ENCODE measurements at places on chromosomes 6 and 20.

GRCh38 chr6:71488186-71488585, 199.6 kb downstream of the OGFRL1 start:
- no peak for DNase-seq

GRCh38 chr20:61567204-61567603, 315.1 kb downstream of the CDH4 start:
- DNase-seq = no peak

GRCh38 chr6:103011605-103012004, 1618.1 kb downstream of the GRIK2 start:
- DNase-seq = no peak

DNA sequence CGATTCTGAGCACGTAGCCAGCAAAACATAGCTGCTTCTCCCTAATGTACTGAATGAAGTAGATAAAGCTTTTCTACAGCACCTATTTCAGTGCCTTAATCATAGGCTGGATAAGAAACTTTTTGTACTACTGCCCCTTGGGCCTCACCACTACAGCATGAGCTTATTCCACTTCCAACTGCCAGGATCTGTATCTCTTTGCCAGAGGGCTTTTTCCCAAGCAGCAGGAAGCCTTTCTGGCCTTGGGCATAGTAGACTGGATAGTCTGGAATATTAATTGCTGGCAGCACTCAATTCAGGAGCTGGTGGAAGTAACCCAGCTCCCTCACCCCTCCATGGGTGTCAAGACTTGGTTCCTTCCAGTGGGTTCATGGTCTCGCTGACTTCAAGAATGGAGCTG, 43.6 kb downstream of the ANKEF1 start:
- no peak for DNase-seq

GRCh38 chr6:148487461-148487860, 144.8 kb downstream of the SASH1 start:
- no peak for DNase-seq

DNA sequence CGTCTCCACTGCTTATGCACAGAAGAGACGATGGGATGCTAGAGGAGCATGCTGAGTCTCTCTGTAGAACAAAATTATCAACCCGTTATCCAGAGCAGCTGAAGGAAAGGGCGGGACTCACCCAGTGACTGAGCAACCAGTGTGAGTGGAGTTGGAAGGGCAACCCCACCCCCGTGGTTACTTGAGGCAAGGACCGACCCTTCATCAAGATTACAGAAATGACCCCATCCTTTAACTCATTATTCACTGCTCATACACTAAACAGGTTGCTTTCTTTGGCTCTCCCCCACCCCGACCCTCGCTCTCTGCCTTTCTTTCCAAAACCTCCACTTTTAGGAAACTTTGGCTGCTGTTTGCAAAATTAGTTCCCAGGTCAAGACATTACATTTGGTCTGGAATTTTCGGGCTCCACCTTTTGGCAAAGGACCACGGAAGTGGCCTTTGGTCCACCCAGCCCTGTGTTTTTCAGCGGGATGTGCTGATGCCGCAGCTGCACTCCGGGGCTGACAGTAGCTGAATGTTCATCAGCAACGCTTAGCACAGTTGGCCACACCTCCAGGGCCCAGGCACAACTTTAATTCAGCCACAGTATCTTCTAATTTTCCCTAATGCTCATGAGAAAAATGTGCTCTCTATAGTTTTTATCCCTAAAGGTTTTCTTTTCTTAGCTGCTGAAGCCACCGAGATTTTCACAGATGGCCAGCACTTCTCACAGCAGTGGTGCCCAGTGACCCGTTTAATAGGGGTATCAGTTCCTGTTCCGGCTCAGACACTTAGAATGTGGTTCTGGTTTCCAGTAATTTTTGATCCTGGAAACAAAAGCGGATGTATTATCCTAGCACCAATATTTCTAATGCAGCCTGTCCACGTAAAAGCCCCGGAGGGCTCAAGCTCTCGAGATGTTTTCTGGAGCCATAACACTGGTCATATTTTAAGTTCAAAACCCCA, 103.6 kb upstream of the NXT1 start:
- no peak for DNase-seq

GRCh38 chr20:61912665-61913422, 152.8 kb downstream of the TAF4 start:
- no peak for DNase-seq

DNA sequence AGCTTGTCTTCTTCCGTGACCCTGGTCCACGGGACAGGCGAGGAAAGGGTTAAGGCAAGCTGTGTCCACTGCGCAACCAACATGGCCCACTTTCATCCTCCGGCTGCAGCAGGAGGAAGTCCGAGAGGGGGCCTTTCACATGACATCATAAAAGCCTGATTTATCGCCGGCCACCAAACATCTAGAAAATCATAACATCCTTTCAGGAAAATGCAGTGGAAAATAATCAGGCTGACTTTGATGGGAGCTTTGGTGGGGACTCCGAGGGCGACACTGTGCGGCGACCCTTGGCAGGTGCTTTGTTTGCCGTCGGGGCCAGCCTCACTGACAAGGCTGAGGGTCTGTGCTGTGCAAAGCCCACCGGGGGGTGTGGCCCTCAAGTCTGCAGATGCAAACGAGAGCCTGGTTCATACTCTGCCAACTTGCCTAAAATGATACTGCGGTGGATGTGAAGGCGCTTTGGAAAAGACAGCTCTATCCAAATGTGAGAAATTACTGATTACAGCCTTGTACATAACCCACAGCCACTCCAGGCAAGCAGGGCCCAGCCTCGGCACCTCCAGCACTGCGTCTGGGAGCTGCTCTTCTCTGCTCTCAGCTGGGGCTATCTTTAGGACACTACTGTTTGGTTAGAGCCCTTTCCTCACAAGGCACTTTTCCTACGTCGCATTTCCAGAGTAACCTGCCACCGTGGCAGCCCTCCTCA, 25.7 kb downstream of the FOXC1 start:
- DNase-seq = no peak

- DNase-seq = no peak
Observed at GRCh38 chr6:116017546-116018295, 43.0 kb downstream of the FRK start.

- no peak for DNase-seq
Observed at GRCh38 chr6:97306544-97307320, 23.7 kb upstream of the MMS22L start.

- no peak for DNase-seq
Observed at GRCh38 chr20:58051367-58051766, 177.1 kb downstream of the ANKRD60 start.

GRCh38 chr6:10655508-10656055, 38.8 kb downstream of the C6orf52 start:
- no peak for DNase-seq

- DNase-seq = no peak
Observed at GRCh38 chr20:61937963-61938838, 127.5 kb downstream of the TAF4 start.

- no peak for DNase-seq
Observed at GRCh38 chr6:35485402-35485877, 11.4 kb downstream of the TEAD3 start.

- no peak for DNase-seq
Observed at GRCh38 chr6:43020847-43021246, 576 bp upstream of the RRP36 start.

DNA sequence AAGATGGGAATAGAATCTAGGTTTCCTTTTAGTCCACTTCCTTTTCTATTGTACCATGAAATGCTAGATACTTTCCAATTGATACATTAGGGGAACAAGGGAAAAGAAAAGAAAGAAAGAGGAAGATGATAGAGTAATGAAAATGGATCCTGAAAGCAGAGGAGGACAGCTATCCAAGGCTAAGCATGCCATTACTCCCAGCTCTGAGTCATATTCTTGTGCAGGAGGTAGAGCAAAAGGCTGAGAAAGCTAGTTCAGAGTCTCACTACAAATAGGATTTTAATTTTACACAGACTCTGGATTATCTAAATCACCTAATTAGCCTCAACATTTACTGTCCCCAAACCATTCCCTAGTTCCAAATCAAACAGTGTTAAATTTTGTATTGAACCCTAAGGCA, 23.6 kb downstream of the RWDD2A start:
- no peak for DNase-seq

- DNase-seq = no peak
Observed at GRCh38 chr6:4506792-4507191, 269.4 kb upstream of the CDYL start.

DNA sequence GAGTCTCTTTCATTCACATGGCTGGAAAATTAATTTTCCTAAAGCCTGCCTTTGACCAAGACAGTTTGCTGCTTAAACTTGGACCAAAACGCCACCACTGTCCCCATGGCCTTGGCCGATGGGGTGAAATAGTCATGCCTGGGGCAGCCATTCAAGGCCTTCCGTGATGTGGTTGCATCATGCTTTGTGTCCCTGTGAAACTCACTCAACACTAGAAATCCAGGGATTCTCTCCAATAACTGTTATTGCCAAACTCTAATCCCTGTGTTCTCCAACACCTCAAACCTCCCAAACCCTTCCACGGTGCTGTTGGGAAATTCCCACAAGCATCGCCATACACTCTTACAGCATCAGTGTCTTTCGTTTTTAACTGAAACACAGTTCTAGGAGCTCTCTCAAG, 1.4 kb upstream of the TXNDC5 start:
- no peak for DNase-seq

GRCh38 chr6:150876598-150876997, 11.1 kb downstream of the MTHFD1L start:
- no peak for DNase-seq

GRCh38 chr6:50826803-50827202, 8.1 kb downstream of the TFAP2B start:
- DNase-seq = no peak

DNA sequence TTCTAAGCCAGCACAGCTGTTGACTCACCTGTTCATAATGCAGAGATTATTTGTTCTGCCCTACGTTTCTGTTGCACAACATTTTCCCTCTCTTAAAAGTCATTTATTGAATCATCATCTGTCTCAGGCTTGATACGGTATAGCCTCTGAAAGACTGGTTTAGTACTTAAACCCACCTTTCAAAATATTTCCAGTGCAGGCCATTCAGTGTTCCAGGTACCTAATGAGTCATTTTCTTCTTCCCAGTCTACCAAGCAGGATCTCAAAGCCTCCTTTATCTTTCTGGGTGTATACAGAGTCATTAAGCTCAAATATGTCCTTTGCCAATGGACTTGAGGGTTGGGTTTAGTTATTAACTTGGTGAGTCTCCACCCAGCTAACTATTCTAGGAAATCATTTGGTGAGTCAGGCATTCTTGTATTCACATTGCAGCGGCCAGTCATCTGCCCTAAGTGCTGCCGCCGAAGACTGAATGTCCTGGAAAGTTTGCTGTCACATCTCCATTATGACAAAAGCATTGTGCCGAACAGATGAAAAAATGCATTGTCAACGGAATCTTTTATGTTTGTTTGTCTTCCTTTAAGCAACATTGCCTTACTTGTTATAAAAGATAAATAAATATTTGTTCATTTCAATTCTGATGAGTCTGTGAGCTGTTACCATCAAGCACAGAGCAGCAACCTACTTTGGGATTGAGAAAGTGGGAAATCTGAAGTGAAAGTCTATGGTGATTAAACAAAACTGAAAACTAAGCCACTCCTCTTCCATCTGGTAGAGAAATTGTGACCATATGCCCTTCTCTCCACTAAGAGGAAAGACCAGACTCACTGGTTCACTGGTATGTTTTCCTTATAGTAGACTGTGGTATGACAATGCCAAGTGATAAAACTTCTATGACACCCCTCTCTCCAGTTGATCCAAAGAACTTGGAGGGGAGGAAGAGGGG, 14.3 kb upstream of the FAM135A start:
- DNase-seq = no peak

DNA sequence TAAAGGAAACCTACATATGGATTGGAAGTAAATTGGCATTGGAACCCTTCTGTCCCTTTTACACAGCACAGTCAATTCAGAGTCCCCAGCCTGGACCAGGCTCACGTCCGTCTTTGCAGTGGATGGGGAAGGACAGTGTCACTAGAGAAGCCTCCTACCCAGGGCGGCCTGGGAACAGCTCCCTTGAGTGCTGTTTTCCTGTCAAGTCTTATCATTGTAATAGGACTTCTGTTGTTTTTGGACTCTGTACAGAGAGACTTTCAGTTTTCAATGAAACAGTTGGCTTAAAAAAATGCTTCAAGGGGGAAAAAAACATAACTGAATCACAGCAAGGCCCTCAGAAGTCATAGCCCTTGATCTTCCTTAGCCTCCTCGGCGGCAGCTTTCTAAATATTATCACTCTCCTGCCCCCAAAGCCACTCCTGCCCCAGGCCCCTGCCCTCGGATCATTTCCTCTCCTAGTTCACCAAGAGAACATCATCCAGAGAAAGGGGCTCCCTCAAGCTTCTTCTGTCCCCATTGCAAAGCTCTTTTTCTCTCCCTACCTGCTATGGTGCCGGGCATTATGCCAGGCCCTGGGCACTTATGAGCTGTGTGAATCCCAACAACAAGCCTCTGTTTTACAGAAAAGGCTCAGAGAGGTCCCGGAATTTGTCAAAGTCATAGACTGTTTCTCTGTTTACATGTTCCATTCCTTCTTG, 37.8 kb upstream of the CNKSR3 start:
- DNase-seq = no peak

GRCh38 chr6:154347981-154348380, 8.6 kb downstream of the IPCEF1 start:
- no peak for DNase-seq

DNA sequence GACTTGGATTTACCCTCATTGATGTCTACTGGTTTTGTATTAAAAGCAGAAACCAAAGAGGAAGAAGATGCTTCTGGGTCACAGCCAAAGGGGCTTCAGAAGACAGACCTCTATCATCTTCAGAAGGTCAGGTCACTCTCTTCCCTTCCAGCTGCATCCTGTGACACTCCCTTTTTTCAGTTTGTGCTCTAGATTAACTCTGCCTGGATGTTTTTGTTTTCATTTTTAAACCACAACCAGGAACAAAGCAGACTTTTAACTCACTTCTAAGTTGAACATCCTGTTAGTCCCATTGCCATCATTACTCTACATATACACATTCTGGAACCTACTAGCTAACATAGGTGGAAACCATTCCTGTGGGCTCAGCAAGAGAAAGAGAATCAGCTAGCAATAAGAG, 45.2 kb downstream of the AKIRIN2 start:
- DNase-seq = no peak

DNA sequence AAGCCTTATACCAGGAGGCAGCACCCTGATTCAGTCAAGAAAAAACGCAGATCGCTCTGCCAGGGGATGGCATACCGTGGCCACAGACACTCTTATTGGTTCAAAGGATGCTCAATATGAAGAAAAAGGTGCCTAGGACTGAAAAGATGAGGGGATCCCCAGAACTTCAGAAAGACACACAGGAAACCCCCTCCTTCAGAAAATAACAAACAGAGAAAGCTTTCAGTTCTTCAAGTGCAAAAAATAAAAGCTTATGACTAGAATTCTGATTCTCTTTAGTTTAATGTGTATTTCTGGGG, 17.7 kb upstream of the MYB start:
- DNase-seq = no peak
